NCI-H1436 treated with DMSO at 0.1 percent for 48 hours (cell line): ENCODE measurements at places on chromosomes 1 and 21.

- no peak for DNase-seq
Measured at GRCh38 chr21:26914557-26914956, 52.3 kb downstream of the ADAMTS5 start.

- no peak for DNase-seq
Measured at GRCh38 chr1:237269938-237270337, 228.0 kb downstream of the RYR2 start.

- no peak for DNase-seq
Measured at GRCh38 chr1:60367532-60367931, 294.0 kb upstream of the C1orf87 start.

DNA sequence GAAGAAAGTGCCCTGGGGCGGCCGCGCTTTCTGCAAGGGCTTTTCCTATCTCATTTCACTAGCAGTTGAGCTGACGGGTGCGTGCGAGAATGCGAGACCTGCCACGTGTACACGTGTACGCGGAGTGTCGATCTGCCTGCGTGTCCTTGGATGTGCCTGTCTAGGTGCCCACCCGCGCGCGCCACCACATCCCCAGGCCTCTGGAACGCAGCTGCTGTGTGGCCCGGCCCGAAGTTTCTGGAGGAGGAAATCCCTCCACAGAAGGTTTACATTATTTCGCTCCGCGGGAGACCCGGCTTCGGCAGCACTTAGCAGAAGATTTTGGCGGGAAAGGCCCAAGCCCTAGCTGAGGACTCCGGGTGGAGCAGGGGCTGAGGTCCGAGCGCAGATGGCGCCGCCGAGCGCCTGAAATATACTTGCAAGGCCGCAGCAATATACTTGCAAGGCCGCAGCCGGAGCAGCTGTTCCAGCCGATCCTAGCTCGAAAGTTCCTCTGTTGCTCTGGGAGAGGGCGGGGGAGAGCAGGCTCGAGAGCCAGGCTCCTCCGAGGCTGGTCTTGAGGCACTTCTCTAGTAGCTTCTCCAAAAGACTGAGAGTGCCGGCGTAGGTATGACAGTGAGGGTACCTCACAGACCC, 3.9 kb downstream of the TBX15 start:
- DNase-seq = no peak

DNA sequence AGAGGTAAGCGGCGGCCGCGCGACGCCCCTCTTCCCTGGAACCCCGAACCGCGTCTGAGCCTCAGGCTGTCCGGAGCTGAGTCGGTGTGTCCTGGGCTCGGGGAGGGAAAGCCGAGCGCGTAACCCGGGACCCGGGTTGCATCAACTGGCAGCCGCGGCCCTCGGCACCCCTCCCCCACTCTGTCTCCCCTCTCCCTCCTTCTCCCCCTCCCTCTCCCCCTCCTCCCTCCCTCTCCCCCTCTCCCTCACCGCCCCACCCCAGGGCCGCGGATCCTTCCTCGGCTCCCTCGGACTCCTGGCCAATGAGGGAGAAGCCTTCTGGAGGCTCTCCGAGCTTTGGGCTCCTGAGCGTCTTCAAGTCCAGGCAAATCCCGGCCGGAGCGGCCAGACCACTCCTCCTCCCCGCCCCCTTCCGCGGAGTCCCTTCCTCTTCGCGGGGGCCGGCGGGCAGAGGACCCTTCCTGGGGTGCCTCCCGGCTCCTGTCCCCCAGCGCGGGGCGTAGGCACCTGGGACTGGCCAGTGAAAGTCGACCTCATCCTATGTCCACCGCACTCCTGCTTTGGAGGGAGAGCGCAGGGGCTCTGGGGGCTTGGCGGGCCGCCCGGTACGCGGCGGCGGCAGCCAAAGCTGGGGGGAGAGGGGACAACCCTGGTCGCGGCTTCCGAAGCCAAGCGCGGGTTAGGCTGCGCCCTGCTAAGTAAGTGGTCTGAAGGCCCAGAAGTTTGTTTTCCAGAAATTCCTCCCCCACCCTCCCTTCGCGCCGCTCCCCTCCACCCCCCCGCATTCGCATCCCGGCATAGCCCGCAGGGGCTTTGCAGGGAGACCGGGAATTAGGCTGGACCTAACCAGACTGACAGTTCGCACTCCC, 850 bp downstream of the SESN2 start:
- DNase-seq = no peak

GRCh38 chr1:35622510-35623178, 18.7 kb downstream of the PSMB2 start:
- DNase-seq = no peak

- DNase-seq = no peak
Measured at GRCh38 chr1:235336903-235337302, 8.5 kb downstream of the GGPS1 start.

DNA sequence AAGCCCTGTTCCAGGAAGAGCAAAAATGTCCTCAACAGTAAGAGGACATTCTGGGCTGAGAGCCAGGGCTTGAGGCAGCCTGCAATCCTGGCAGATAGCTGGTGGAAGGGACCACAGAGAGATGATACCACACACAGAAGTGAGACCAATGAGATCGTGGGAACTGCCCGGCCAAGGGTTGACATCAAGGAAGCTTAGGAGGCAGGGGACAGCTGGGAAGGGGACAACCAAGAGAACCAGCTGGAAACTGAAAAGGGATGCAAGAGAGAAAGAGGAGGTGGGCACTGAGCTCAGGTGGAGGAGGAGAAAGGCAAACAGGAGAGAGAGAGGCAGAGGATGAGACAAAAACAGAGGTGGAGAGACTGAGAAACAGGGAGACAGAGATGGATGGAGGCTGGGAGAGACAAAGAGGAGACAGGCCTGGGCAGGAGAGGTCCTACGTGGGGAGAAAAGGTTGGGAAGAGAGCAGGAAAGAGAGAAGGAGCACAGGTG, 9.2 kb downstream of the PDZK1IP1 start:
- no peak for DNase-seq

GRCh38 chr1:91754348-91754747, 131.6 kb downstream of the TGFBR3 start:
- no peak for DNase-seq

- DNase-seq = no peak
Measured at GRCh38 chr1:92536980-92537884, 50.5 kb upstream of the GFI1 start.

- DNase-seq = no peak
Measured at GRCh38 chr1:64427879-64428278, 42.0 kb upstream of the CACHD1 start.

DNA sequence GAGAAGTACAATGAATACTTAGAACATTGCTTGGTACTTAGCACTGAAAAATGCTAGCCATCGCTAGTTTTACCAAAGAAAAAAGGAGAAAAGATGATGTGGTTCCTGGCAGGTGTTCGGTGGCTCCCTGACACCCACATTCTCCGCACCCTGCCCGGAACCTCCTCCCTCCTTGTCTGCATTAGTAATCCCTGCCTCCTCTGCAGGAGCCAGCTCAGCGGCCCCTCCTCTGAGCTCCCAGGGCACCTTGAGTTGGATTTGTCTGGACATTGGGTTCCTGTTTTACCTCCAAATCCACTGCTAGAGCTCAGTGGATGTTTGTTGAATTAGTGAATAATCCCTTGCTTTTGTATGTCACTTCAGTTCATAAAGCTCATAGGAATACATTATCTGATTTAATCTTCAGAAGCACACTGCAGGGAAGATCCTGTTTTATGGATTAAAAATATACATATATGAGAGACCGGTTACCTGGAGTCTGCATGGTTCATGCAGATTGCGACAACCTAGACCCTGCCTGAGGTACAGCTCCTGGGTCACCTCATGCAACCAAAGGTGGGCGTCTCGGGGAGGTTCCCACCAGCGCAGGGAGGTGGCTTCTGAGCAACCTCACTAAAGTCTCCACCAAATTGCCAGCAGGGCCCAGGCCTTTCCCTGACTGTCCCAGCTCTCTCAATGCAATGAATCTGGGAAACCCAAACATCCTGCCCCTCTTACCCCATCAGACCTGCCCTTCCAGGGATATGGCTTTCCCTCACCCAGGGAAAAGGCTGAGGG, 24.2 kb downstream of the PCAT6 start:
- DNase-seq = no peak

GRCh38 chr1:162956922-162957321, 95.9 kb upstream of the CCDC190 start:
- no peak for DNase-seq

DNA sequence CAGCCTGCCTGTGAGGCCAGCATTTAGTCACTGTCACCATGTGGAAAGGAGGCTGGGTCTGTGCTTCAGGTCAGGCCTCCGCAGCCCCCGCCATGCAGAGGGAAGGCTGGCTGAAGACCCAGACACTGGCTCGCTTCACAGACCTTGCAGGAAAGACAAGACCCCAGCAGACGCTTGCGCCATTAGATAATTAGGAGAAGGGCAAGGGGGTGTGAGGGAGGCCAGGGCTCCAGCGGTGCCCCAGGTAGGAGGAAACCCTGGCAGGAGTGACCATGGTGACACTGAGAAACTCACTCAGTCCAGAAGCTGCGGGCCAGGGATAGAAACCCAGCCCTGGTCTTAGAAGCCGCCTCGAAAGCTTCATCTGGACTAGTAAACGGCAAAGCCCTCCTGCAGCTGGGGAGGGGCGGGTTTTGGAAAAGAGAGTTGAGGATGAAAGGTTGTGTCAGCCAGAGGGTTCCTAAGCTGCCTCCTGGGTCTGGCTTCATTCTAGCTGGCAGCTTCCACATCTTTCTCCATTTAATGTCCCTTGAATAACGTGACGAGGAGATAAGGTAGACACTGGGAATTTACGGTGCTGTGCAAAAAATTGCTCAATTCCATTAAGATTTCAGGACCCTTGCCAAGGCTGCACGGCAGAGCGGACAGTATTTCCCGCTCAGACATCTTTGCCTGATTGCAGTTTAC, 294.1 kb upstream of the VAMP3 start:
- DNase-seq = no peak

DNA sequence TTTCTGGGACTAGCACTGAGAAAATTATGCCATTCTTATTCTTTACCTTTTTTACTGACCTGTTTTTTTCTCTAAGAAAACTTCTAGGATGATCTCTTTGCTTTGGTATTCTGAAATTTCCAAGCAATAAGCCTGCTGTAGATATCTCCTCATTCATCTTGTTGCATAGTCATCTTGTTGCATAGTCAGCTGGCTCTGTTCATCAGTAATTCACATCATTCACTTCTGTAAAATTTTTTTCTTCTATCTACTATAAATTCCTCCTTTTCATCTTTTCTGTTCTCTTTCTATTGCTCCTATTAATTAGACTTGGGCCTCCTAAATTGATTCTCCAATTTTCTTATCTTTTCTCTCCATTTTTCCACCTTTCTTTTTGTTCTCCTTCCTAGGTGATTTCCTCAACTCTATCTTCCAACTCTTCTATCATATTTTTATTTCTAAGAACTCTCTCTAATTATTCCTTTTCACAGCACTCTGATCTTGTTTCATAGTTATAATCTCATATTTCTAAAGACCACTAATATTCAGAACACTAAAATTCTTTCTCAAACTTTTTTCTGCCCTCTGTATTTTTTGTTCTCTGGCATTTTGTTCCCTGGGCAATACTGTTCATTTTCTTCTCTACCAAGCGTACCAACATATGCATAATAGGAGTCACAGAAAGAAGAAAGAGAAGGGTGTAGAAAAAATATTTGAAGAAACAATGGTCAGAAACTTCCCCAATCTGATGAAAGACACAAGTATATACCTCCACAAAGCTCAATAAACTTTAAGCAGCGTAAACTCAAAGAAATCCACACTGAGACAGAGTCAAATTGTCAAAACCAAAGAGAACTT, 17.7 kb downstream of the TUT4 start:
- no peak for DNase-seq

DNA sequence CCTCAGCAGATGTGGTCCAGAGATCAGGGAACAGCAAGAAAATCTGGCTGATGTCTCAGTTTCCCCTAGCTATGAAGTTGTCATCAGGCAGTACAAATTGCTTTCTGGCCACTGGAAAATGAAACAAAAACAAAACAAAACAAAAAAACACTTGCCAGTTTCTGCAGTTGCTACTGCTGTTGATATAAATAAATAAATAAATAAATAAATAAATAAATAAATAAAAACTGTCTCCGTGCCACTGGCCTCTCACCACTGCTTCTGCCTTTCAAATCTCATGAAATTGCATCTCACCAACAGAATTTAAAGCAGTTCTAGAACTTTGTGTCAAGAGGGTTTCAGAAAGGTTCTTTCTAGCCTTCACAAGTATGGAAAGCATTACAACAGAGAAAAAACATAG, 62.9 kb downstream of the C1orf87 start:
- no peak for DNase-seq

GRCh38 chr1:40301541-40302299, 15.4 kb downstream of the COL9A2 start:
- no peak for DNase-seq

DNA sequence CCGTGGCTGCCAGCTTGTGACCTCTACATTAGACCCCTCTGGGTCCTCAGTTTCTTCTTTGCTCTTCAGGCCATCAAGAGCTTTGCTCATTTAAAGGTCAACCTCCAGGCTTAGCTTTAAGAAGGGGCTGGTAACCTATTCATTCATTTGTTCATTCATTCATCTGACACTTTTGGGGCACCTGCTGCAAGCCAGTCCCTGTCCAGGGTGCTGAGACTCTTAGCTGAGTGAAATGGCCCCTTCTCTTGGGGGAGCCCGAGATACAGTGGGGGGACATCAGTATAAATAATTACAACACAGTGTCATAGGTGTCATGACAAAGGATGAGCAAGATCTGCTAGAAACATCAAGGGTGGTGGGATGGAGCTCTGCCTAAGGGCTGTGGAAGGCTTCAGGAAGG, 10.5 kb upstream of the TTC4 start:
- DNase-seq = no peak

GRCh38 chr21:34367320-34367935, 3.6 kb downstream of the KCNE2 start:
- DNase-seq = no peak

DNA sequence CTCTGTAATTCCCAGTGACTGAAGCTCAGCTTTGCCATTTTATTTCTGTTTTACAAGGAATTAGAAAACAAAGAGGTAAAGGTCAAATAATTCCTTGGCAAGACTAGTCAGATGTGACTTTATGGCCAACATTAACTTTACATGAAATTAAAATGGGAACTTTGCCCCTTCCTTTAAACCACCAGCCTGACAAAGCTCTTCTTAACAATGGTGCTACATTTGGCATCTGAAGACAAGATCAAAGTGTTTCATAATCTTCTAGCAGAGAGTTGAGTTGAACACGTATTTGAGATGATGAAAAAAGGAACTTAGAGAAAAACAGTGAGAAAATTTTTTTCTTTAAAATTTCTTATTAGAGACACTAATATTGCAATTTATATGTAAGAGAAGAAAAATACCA, 193.8 kb downstream of the AK5 start:
- no peak for DNase-seq

GRCh38 chr1:247330548-247331171, 1.0 kb downstream of the ZNF496 start:
- DNase-seq = no peak

- no peak for DNase-seq
Measured at GRCh38 chr1:200181861-200182260, 154.4 kb downstream of the NR5A2 start.

- DNase-seq = peak; percentile 7
Measured at GRCh38 chr1:153355445-153356071, 2.1 kb upstream of the S100A9 start.

GRCh38 chr21:42039470-42039901, 29.3 kb upstream of the ZBTB21 start:
- DNase-seq = no peak

GRCh38 chr21:41008974-41009373, 159.0 kb upstream of the BACE2 start:
- DNase-seq = no peak

GRCh38 chr1:102535829-102536505, 539.2 kb upstream of the OLFM3 start:
- no peak for DNase-seq

GRCh38 chr1:7568053-7568452, 203.0 kb upstream of the VAMP3 start:
- no peak for DNase-seq
